ENCODE measurements at places on chromosomes 1 and 21.

GRCh38 chr1:220410611-220411010, 117.3 kb upstream of the MARK1 start:
- no peak for DNase-seq

DNA sequence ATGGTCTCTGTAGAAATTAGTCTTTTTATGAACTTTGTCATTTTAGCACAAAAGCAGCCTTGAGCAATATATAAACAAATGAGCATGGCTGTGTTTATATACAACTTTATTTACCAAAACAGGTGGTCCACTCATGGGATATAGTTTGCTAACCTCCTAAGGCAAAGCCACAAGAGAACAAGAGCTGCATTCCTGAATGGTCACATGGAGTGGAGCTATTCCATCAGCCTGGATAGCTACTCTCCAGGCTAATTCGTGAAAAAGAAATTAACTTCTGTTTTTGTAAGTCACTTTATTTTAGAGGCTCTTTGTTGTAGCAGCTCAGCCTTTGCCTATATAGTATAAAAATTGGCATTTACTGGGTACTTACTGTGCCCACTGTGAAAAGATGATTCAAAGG, 163.3 kb upstream of the FAM78B start:
- DNase-seq: no peak

GRCh38 chr1:179794669-179795068, 51.6 kb downstream of the FAM163A start:
- no peak for DNase-seq

DNA sequence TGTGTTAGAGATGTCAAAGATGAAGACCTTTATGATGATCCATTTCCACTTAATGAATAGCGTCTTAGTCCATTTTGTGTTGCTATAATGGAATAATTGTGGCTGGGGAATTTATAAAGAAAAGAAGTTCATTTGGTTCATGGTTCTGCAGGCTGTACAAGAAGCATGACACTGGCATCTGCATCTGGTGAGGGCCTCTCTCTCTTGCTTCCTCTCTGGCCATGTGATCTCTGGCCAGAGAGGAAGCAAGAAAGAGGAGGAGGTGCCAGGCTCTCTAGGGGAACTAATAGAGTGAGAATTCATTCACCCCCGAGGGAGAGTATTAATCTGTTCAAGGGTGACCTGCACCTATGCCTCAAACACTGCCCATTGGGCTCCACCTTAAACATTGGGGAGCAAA, 242.8 kb downstream of the DISC1 start:
- no peak for DNase-seq

GRCh38 chr1:116352349-116352813, 20.7 kb upstream of the ATP1A1 start:
- DNase-seq: no peak

- DNase-seq: no peak
These were observed 77.3 kb upstream of the TSPAN2 start for GRCh38 chr1:115166531-115167091.

DNA sequence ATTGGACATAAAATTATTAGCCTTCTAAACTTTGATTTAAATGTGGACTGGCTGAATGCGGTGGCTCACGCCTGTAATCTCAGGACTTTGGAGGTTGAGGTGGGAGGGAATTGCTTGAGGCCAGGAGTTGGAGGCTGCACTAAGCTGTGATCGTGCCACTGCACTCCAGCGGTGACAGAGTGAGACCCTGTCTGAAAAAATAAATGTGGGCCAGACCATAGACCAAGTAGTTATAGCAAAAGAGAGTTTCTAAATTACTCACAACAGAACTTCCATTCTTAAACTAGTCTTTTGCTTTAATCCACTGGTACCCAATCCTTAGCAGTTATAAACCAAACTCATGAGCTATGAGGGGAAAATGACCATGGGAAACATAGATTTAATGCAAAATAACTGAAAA, 35.2 kb downstream of the RAP1A start:
- DNase-seq: no peak

DNA sequence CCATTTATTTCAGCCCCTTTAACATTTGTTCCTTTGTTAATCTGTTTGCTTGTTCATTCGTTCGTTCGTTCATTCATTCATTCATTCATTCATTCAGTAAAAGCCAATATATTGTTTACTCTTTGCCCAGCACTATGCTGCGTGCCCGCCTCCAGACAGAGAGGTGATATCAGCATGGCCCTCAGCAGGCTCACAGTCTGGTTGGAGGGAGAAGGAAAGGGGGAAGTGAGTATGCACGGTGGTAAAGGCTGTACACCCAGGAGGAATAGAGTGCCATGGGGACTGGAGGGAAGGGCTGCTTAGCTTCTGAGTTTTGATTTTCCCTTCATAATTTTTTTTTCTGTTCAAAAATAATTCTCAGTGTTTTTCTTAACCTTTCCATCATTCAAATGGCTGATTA, 144.7 kb downstream of the NOS1AP start:
- no peak for DNase-seq

All from NCI-H1436 (cell line).